Activated T-cell treated with anti-CD3 and anti-CD28 coated beads, Interleukin-2, amount 50 U/mL, for 48 hours (primary cell): ENCODE measurements at places on chromosomes 12 and 14.
A peak's percentile ranks its signal among the peaks of the same experiment; 100 is the strongest.

- peak; percentile 41 for DNase-seq
Observed at GRCh38 chr12:59403259-59403932, 192.4 kb upstream of the SLC16A7 start.

- no peak for DNase-seq
Observed at GRCh38 chr14:80110721-80111120, 100.6 kb downstream of the DIO2 start.

- no peak for DNase-seq
Observed at GRCh38 chr14:70665448-70666360, 24.0 kb downstream of the TTC9 start.

GRCh38 chr14:99415496-99416281 lies 65.0 kb downstream of the SETD3 start:
- peak; percentile 57 for DNase-seq

DNA sequence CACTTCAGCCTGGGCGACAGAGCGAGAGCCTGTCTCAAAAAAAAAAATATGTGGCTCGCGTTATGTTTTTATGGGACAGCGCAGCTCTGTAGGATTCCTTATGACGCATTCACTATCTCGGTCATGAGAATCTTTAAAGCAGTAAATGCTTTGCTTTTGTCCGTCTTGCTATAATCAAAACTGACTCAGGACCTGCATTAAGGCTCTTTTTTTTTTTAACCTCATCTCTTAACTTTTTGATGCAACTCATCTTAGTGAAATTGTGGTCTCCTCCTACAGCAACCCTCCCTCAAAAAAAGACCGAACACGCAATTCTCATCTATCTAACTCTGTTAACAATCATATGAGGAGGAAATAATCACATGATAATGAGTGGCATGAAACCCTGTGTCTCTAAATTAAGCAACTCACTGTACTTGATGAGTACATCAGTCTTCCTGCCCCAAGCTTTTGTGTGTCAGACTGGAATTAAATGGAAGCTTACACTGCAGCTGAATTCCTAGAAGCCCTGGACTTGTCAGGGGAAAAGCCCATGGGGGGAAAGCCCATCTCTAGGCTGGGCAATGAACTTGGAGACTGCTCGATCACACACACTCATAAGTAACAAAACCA lies 4.3 kb downstream of the P2RX4 start:
- peak; percentile 48 for DNase-seq

GRCh38 chr14:98754343-98755020 lies 517.5 kb downstream of the BCL11B start:
- no peak for DNase-seq

DNA sequence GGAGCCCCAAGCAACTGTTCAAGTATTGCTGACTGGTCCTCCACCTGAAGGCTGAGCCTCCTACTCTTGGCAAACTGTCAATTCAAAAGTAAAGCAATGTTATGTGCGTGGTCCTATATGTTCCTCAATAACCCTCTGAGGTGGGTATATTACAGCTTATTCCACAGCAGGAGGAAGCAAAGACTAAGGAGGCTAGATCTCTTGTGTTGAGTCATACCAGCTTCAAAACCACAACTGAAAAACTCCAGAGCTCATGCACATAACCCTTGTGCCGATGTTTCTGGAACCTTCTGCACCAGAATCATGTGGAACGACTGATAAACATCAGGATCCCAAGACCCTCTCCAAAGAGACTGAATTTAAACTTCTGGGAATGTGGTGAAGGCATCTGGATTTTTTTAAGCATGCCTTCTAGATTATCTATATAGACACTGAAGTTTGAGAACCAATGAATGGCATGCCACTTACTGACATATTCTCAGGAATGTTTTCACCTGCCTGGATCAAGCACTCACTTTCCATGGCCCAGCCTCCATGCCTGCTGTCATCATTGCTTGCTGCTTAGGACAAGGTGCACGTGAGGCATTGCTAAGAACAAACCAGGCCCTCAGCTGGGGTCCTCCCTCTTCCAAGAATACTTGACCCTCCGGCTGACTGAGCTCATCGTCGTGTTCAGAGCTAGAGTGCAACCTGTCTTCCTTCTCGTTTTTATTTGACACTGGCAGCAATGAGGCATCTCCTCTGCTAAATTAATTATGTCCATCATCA lies 194.7 kb downstream of the BCL11B start:
- no peak for DNase-seq

- DNase-seq = no peak
Observed at GRCh38 chr14:47149326-47149725, 497.7 kb upstream of the RPL10L start.

GRCh38 chr14:105142651-105143450 lies 25.7 kb downstream of the JAG2 start:
- no peak for DNase-seq

DNA sequence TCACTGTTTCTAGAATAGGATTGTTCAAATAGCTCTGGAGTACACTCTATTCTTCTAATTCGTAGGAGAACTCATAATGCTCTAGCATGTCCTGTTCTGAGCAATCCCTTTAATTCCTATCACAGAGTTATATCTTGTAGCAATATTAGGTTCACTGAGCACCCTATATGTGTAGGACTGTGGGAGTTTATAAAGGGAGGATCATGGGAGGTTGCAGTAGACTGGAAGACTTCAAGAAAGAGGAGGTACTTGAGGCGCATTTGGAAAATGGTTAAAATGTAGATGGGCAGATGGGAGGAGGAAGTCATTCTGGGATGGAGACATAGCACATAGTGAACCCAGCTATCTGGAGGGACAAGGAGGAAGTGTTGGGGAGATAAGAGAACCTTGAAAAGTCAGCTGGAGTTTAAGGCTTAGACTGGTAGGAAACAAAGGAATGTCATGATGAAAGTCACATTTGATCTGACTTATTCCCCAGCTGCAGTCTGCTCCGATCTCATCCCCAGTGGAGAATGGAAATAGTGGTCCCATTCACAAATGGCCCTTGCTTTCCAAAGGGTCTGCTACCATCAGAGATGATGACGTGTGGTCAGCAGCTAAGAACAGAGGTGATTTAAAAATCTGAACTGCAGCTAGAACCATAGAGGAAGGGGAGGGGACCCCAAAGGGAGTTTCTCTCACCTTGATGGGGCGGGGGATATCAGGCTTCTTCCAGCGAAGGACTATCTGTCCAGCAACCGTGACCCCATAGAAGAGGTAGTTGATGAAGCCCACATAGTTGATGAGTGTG lies 10.1 kb upstream of the CEBPE start:
- no peak for DNase-seq
